ENCODE measurements at places on chromosomes 7 and 10. TPM values are rescaled to one million over a fixed set of nuclear protein-coding genes. Genes with fewer than 3 reads are reported as not detected.

COL28A1 gene
- not detected for total RNA-seq

GRM8 gene
- 0.14 TPM for total RNA-seq

SMIM30 gene
- 51.8 TPM for total RNA-seq

CREB5 gene
- total RNA-seq, result 5.8 TPM

ODAD2 gene
- 1.2 TPM for total RNA-seq

SPAG6 gene
- total RNA-seq, result not detected

C10orf67 gene
- 0.14 TPM for total RNA-seq

ADCYAP1R1 gene
- total RNA-seq, result not detected

MOSPD3 gene
- 4.1 TPM for total RNA-seq

GRM3 gene
- not detected for total RNA-seq

ZNF92 gene
- 3.6 TPM for total RNA-seq

NPY4R2 gene
- 0.28 TPM for total RNA-seq

OR2A12 gene
- not detected for total RNA-seq

HOXA3 gene
- total RNA-seq, result 1.8 TPM

CALHM3 gene
- total RNA-seq, result not detected

SPDYE16 gene
- total RNA-seq, result not detected

PPIF gene
- total RNA-seq, result 22.6 TPM

SPDYE2B gene
- total RNA-seq, result not detected

NODAL gene
- not detected for total RNA-seq

SPDYE5 gene
- not detected for total RNA-seq

GSTO1 gene
- total RNA-seq, result 212 TPM

DYDC2 gene
- not detected for total RNA-seq

MINDY3 gene
- total RNA-seq, result 26.7 TPM

OR6V1 gene
- not detected for total RNA-seq

GJD4 gene
- not detected for total RNA-seq

ABCF2 gene
- total RNA-seq, result 62.2 TPM
